ENCODE measurements at places on chromosomes 3 and 15.
A peak's percentile ranks its signal among the peaks of the same experiment; 100 is the strongest.

DNA sequence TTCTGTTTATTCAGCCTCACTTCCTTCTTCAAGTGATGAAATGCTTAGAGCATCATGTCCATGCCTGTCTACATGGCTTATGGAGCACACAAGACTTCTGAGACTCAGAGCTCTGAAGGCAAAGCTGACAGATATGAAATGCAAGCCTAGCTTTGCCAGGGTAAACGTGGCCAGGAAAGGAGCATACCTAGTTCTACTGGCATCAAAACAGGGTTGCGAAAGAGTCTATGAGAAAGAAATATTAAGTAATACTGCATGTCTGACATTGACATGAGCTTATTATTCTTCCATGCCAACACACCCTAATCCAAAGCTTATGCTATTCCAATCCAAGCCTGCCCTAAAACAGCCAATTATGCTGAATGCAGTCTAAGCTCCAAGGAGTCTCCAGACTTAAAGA lies 391.5 kb downstream of the ERC2 start:
- DNase-seq, result no peak

DNA sequence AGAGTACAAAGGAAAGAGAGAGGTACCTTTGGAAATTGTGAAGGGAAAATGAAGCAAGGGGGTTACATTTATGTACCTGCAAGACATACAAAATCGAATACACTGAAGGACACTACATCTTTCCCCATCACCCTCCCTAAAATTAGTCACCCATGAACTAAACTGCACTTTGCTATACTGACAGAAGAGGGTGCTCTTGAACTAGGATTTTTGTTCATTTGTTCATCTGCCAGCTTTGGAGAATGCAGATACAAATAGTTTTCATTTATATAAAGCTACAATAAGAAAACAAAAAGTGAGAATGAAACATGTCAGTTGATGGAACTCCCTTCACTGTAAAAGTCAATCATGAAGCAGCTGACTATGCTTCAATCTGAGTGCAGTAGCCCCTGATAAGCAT lies 55.7 kb downstream of the PCCB start:
- DNase-seq, result no peak

DNA sequence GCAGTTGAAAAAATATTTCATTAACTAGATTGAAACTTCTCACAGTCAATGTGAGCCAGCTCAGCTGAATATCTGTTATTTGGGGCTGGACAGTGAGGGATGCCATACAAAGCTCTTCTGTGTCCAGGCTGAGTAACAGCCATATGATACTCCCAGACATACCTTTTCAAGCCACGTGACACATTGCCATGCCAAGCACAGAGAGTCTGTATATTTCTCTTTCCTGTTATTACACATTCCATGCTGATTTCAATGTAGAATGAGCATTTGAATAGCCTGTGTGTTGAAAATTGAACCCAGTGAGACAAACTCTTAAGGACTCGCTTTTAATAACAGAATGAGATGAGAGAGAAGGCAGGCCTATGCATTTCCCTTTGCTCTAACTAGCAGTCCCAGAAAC lies 334.7 kb upstream of the RASGRP1 start:
- DNase-seq, result no peak

- no peak for DNase-seq
Measured at GRCh38 chr3:141388823-141389621, 20.7 kb downstream of the ZBTB38 start.

GRCh38 chr3:114584734-114585371 lies 291.0 kb downstream of the TIGIT start:
- DNase-seq, result no peak

- no peak for DNase-seq
Measured at GRCh38 chr3:122324871-122325323, at the start of gene CSTA. TSS of gene CSTA (plus strand) at chr3:122325248. CDS start at chr3:122325293, 45 bp downstream.

DNA sequence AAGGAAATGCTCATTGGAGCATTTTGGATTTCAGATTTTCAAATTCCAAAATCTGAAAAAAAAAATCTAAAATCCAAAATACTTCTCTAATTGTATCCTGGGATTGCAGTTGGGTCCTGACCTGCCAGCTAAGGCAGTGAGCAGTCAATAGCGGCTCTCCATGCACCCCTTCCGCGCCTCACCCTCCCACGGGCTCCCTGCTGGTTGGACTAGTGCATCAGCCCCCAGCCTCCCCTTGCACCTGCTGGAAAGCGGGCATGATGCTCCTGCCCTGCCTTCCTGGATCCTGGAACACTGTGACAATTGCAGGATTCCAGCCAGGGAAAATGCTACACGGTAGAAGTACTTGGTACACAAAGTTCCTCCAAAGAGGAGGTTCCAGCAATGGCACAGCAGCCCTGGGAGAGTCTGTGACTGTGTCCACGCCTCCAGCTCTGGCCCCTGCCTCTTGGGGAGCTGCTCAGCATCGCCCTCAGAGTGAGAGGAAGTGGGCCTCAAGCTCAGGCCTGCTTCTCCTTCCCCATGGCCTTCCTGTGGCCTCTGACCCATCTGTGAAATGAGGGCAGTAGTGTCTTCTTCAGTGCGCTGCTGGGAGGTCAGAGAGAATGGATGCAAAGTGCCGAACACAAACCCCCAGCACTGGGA lies 39.5 kb upstream of the CHRNB4 start:
- peak; percentile 72 for DNase-seq

GRCh38 chr3:8385848-8386620 lies 115.6 kb upstream of the LMCD1 start:
- DNase-seq, result no peak

DNA sequence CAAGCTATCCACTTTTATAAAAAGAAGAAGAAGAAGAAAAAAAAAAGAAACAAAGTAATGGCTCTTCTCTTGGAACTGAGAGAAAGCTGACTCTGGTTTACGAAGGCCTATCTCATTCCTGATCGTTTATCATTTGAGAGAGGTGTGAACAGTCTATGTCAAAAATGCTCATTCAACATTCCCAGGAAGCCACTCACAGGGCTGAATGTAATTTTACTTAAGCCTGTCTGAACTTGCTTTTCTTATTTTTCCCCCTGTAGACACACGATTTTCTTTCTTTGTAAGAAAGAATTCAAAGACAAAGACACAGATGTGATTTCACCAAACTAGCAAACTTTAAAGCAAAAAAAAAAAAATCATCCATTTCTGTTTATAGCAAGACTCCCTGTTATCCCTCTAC lies 805.8 kb downstream of the FHIT start:
- DNase-seq, result no peak

GRCh38 chr3:114364806-114365654 lies 71.2 kb downstream of the TIGIT start:
- no peak for DNase-seq

DNA sequence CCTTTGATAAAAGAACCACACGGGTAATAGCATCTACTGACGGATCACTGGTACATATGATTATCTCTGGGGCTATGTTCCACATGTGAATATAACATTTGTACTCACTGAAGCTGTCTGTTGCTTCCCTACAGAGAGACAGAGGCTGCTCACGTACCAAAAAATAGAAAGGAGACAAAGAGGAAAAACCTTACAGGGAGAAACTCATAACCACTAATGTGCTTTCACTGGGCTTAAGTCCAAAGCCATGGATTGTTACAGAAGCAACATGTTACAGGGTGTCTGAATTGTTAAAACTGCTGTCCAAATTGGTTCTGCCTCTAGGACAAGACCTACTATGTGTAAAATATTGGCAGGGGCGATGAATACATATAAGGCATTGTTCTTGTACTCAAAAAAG lies 311.9 kb downstream of the FOXP1 start:
- no peak for DNase-seq

DNA sequence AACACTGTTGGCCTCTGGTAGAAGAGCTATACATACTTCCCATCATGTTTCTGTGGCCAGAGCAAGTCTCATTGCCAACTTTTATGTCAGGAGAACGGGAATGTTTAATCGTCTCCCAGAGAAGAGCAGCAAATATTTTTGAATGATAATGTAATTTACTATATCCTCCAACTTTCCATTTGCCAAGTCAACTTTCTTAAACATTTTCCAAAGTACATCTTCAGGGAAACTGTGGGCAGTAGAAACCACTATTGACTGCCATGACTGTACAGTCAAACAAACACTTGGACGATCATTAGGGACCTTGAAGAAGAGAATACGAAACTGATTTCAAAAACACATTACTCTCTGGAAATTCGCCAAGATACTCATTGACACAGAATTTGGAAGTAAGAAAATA lies 201.5 kb downstream of the GABRB3 start:
- no peak for DNase-seq

DNA sequence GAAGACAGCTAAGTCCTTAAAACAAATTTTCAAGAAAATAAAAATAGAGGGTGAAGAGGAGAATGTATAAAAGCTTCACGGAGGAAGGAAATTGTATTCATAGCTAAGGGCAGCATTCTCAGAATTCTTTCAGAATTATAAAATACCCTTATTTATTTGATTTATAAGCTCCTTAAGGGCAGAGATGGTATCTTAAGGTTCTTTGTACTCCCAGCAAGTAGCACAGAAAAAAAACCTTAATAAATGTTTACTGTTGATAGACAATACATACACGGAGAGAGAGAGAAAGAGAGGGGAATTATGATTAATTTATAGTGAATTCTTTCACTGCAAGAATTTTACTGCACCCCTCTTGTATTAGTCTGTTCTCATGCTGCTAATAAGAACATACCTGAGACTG lies 375.6 kb upstream of the CCDC54 start:
- DNase-seq, result no peak

DNA sequence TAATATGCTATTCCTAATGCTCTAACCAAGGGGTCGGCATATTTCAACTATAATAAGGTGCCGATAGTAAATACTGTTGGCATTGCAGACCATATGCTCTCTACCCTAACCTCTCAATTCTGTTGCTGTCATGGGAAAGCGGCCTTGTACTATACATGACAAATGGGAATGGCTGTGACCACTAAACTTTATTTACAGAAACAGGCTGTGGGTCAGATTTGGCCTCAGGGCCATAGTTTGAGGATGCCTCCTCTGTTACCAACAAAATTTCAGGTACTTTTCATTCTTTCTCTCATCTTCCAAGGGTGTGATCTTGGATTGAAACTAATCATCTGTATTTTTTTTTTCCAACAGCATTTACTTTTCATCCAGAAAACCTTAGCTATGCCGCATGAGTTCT lies 242.0 kb downstream of the MAGI1 start:
- no peak for DNase-seq

GRCh38 chr15:71106802-71107500 lies 8.3 kb upstream of the THSD4 start:
- no peak for DNase-seq

DNA sequence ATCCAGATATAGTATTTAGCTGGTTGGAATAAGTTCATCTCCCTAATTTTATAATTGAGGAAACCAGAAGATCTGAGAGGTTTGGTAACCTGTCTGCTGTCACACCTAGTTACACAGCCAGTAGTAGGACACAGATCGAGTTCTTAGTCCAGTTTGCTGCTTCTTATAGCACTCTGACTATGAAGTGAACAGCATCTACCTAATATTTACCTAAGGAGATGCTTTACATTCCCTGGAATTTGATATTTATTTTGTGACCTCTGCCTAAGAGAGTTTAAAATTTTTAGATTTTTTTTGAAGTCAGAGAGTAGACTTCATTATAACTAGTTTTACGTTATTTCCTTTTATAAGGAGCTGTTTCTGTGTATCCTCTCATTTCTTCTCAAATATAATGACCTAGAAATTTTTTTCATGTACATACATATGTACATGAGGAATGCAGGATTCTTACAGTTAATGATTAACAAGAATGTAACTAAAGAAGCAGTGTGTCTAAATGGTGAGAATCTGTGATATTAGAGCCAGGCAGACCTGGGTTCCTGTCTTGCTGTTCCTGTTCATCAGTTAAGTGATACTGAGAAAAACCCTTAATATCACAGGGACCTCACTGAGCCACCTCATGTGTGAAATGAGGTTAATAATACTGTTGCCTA lies 4.3 kb downstream of the ARHGEF26 start:
- DNase-seq, result no peak

GRCh38 chr15:100901702-100902435 lies 17.3 kb upstream of the LRRK1 start:
- DNase-seq, result no peak

DNA sequence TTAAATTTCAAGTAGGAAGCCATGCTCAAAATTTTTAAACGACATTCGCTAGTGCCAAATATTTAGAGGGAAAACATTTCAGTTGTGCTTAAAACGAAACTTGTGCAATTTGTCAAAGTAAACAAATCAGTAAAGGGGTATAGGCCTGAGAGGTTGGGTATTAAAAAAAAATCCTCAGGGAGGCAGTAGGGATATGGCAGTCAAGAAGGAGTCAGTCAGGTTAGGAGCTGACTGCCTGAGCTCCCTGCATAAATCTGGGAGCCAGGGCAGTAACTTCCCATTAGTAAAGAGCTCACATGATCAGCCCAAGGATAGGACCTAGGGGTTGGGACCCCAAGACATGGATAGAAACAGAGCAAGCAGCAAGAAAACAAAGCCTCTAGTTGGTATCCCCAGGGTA lies 120.7 kb upstream of the STAC start:
- DNase-seq, result no peak

- DNase-seq, result no peak
Measured at GRCh38 chr3:117263270-117263669, 553.7 kb downstream of the TUSC7 start.

- DNase-seq, result no peak
Measured at GRCh38 chr3:102979682-102980354, 545.0 kb downstream of the ZPLD1 start.

DNA sequence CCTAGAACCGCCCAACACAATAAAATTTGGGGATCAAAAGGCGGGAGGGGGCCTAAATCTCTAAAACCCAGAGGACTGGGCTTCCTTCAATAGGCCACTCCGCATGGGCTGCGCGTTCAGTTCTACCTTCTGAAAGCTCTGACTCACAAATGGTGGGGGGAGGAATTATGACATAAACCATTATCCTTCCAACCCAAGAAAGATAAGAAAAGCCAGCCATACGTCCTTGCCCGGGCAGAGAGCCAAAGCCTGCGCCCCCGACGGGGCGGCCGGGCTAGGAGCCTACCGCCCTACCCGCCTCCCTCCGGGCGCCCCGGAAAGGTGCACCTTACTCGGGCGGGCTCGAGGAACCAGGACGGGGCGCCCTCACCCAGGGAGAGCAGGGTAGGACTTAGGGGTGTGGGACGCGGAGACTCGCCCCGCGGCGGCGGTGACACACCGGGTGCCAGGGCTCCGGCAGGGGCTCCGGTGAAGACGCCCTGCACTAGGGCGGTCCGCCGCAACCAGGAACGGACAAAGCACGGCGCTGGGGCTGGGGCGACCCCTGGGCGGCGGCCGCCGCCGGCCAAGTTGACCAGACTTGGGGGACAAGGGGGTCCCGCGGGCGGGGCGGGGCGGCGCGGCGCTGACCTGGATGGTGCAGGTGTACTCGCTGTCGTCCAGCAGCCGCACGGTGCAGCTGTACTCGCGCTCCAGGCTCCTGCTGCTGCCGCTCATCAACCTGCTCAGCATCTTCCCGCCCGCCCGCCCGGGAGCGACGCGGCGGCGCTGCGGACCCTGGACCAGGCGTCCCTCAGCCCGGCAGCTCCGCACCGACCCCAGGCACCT lies 534 bp downstream of the FRMD5 start:
- DNase-seq, result peak; percentile 67

GRCh38 chr15:72116731-72117485 lies 1.0 kb downstream of the MYO9A start:
- peak; percentile 34 for DNase-seq

DNA sequence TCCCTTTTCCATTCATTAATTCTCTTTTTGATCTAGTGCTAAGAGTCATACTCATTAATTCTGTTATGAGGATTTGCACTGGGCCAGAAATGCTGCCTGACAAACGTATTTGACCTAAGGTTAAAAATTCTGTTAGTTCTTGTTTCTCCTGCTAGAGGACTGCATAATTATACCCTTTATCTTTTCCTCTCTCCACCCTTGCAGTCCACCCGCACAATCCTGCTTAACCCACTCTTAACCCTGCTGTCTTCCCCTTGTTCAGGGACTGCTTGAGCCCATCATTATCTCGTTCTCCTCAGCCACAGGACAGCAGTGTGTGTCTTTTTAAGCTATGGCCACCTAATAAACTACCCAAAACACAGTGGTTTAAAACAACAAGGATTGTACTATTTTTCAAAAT lies 31.1 kb upstream of the DYNC1LI1 start:
- no peak for DNase-seq

Data from SK-N-DZ (cell line).